ENCODE measurements at places on chromosomes 12 and 14.

GRCh38 chr12:120474616-120474960 is 5.0 kb upstream of the SRSF9 start:
- H3K27me3 ChIP-seq, result no peaks in the 10 kb centered on the region
- DNase-seq, result peak; percentile 65
- no peaks in the 10 kb centered on the region for H3K36me3 ChIP-seq

DNA sequence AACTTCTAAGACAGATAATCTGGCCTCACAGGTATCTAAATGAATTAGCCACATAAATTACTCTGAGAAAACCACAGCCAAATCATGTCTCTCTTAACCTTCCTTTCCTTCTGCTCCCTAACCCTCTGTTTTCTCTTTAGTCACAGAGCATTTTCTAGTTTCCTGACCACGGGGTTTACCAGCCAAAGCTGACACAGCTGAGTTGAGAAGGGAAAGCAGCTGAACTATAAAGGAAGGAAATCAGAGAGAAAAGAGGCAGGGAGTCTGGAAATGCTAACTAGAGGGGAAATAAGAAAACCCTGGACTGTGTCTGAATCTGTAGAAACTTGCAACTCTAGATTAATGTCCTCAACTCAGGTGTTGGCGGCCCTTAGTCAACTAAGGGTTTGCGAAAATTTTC is 24.4 kb downstream of the ANKS1B start:
- H3K27ac ChIP-seq, result no peak overlapping the region
- no peaks in the 10 kb centered on the region for H3K27me3 ChIP-seq
- H3K36me3 ChIP-seq, result no peaks in the 10 kb centered on the region
- peaks cover 9% of the 10 kb centered on the region for H3K4me1 ChIP-seq

DNA sequence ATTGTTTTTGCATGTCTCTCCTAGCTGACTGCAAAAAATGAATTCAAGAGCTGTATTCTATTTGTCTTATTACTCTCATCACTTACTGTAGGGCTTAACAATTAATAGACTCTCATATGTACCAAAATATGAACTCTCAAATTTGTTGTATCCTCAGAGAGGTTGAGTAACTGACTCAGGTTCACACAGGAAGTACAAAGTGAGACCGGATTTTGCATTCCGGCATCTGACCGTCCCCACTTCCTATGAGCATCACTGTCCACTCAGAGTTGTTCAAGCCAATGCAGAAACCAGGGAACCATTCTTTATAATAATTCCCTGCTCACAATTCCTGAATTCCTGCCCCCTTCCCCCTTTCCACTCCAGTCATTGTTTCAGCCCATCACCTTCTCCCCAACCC is 113.3 kb upstream of the AMIGO2 start:
- H3K4me1 ChIP-seq, result no peaks in the 10 kb centered on the region
- DNase-seq, result no peak
- H3K27ac ChIP-seq, result no peak overlapping the region
- H3K36me3 ChIP-seq, result no peaks in the 10 kb centered on the region
- H3K4me3 ChIP-seq, result no peak overlapping the region

GRCh38 chr14:21913759-21914158 is 240.1 kb upstream of the OR4E1 start:
- H3K4me3 ChIP-seq, result no peak overlapping the region
- peak; percentile 29 for DNase-seq
- no peaks in the 10 kb centered on the region for H3K4me1 ChIP-seq
- H3K36me3 ChIP-seq, result no peaks in the 10 kb centered on the region
- no peak overlapping the region for H3K27ac ChIP-seq

DNA sequence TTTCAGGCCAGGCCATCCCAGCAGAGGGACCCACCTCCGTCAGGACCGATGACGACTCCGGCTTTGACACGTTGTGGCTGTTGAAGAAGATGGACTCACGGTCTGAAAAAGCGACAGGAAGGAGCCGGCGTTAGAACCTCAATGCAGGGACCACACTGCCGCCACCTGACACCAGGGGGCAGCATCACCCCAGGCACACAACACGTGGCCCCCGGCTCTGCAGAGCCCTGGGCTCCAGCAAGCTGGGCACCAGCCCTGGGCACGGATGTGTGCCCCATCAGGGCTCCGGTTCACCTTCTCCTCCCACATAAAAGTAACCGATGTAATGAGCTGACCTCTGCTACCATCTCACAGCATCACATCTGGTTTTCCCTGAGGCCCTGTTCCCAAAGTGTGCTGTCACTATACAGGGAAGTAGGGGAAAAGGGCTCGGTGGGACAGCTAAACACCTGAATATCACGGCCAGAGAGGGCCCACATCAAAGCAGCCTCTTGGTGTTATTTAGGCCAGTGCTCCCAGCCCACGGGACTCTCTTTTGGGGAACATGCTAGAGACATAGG is 29.0 kb downstream of the CHGA start:
- DNase-seq, result peak; percentile 74
- no peaks in the 10 kb centered on the region for H3K4me1 ChIP-seq
- no peak overlapping the region for H3K27ac ChIP-seq

DNA sequence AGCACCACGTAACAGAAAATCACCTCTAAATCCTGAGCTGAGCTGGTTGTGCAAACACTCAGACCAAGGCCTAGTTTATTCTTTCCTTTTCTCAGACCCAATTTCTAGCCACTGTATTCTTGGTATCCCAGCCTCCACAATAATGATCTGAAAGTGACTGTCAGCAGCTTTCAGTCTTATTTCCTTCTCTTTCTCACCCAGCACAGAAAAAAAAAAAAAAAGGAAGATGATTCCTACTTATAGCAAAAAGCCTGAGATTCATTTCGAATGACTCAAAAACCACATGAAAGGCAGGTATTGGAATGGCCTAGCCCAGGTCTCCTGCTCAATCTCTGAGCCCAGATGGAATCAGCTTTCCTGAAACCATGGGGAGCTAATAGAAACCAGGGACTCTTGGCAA is 298.6 kb upstream of the PPFIA2 start:
- H3K27me3 ChIP-seq, result no peaks in the 10 kb centered on the region
- no peak overlapping the region for H3K27ac ChIP-seq
- H3K4me1 ChIP-seq, result no peaks in the 10 kb centered on the region
- no peak for DNase-seq
- H3K36me3 ChIP-seq, result no peaks in the 10 kb centered on the region

- no peaks in the 10 kb centered on the region for H3K27me3 ChIP-seq
- no peak overlapping the region for H3K27ac ChIP-seq
- no peaks in the 10 kb centered on the region for H3K4me1 ChIP-seq
- H3K36me3 ChIP-seq, result no peaks in the 10 kb centered on the region
- no peak for DNase-seq
These were observed 109.8 kb upstream of the BCAT1 start for GRCh38 chr12:25058658-25059058.

DNA sequence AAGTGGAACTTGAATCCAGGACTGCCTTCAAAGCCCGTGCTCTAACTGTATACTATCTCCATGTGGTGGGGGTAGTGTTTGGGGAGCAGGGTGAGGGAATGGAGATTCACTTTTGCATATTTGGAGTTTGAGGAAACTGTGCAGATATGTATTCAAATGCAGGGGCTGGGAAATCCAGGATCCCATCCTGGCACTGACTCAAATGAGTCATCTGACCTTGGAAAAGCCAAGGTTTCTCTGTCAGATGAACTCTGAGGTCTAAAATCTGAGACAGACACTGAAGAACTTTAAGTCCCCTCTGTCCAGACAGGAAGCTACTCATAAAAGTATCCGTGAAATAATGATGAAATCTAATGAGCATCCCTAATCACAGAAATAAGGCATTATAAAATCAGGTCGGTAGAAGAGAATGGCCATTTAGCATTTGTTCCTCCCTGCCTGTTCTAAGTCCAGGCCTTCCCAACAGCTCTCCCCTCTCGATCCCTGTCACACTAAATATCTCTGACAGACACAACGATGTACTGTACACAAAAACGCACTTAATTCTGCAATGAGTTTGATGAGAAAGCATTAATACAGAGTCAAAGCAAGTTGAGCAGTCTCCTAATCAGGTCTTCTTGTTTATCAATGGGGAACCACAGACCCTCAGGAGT is 14.4 kb downstream of the NIN start:
- no peak overlapping the region for H3K4me3 ChIP-seq
- H3K4me1 ChIP-seq, result no peaks in the 10 kb centered on the region
- H3K36me3 ChIP-seq, result no peaks in the 10 kb centered on the region
- H3K27ac ChIP-seq, result no peak overlapping the region
- no peak for DNase-seq

DNA sequence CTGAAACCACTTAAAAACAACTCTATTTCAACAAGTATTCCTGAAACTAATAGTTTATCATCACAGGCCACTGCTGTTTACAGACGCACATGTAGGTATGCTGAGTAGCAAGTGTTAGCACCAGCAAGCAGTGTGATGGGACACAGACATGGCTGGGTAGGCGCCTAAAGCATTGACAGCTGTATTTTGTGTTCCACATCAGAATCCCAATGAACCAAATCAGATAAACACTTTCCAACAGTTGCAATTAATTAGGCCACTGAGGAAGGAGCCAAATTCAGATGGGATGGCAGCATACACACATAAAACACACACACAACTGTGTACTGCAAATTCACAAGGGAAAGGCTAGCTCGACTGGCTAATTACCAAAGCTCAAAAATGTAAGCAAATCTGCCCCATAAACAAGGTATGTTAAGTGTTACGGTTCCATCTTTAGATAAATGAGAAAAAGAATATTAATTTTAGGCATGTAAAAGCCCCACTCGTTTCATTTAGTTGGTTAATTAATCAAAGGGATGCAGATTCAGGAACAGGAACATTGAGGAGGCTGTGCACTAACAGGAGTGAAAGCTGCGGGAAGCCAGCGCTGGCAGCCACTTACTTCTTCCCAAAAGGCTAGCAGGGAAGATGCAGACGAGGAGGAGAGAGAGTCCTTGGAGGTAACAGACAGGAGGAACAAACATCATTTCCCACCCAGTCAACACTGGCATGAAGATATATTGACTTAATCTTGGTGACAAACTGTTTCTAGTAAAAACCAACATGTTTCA is 33.4 kb downstream of the AMN start:
- no peaks in the 10 kb centered on the region for H3K4me1 ChIP-seq
- no peaks in the 10 kb centered on the region for H3K27me3 ChIP-seq
- DNase-seq, result no peak
- no peak overlapping the region for H3K4me3 ChIP-seq

DNA sequence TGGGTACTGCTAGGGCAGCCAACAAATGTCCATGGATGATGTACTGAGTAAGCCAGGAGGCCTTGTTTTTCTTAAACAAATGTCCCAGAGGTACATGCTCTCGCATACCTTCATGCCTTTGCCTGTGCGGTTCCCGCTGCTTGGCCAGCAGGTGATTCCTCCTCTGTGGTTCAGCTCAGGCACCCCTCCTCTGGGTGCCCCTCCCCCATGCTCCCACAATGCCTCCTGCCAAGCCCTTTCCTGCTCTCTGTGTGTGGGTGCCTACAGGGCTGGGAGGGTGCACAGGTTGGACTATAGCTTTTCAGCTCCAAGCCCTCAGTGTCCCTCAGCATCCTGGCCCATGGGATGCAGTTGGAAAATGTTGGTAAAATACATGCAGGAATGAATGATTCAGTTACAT is 23.5 kb downstream of the ASB2 start:
- H3K27me3 ChIP-seq, result no peaks in the 10 kb centered on the region
- no peak overlapping the region for H3K4me3 ChIP-seq
- H3K36me3 ChIP-seq, result no peaks in the 10 kb centered on the region
- H3K4me1 ChIP-seq, result no peaks in the 10 kb centered on the region
- no peak for DNase-seq
- H3K27ac ChIP-seq, result no peak overlapping the region

- DNase-seq, result no peak
- H3K4me3 ChIP-seq, result no peak overlapping the region
- H3K27ac ChIP-seq, result no peak overlapping the region
- H3K4me1 ChIP-seq, result no peaks in the 10 kb centered on the region
These were observed 400.7 kb downstream of the NUAK1 start for GRCh38 chr12:105738051-105738450.

DNA sequence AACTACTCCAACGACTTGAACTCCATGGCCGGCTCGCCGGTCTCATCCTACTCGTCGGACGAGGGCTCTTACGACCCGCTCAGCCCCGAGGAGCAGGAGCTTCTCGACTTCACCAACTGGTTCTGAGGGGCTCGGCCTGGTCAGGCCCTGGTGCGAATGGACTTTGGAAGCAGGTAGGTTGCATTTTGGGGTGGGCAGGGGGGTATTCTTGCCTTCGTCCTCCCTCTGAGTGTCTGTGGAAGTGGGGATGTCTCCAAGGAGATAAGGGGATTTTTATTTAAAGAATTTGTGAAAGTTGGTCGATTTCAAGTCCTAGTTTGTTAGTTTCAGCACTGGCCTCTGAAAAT is 1.3 kb downstream of the ASCL1 start:
- H3K36me3 ChIP-seq, result no peaks in the 10 kb centered on the region
- no peak overlapping the region for H3K4me3 ChIP-seq
- peaks cover 35% of the 10 kb centered on the region for H3K27me3 ChIP-seq
- no peak overlapping the region for H3K27ac ChIP-seq

GRCh38 chr12:1566449-1567135 is 27.8 kb downstream of the FBXL14 start:
- DNase-seq, result peak; percentile 61
- H3K4me1 ChIP-seq, result peaks cover 6% of the 10 kb centered on the region
- no peaks in the 10 kb centered on the region for H3K36me3 ChIP-seq
- H3K27me3 ChIP-seq, result no peaks in the 10 kb centered on the region

DNA sequence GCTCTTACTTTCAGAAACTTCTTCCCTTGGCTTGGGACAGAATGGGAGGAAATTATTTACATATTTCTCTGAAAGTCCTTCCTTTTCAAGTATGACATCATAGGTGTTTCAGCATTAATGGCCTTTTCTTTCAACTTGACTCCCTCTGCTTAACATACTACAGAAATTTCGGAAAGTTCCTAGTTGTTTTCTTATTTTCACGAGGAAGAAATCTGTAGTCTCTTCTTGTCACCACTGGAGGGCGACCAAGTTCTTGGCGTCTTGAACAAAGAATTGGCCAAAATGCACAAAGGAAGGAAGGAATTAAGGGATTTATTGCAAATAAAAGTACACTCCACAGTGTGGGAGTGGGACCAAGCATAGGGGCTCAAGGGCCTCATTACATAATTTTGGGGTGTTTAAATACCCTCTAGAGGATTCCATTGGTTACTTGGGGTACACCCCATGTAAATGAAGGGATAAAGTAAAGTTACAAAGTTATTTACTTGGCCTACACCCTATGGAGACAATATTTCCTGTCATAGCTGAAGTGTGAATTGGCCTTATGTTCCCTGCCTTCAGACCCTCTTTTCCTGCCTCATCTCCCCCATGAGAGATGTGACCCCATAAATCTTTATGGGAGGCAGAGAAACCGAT is 70.4 kb downstream of the RPL10L start:
- no peak overlapping the region for H3K4me3 ChIP-seq
- no peaks in the 10 kb centered on the region for H3K36me3 ChIP-seq
- H3K27ac ChIP-seq, result no peak overlapping the region
- H3K27me3 ChIP-seq, result no peaks in the 10 kb centered on the region
- no peak for DNase-seq

DNA sequence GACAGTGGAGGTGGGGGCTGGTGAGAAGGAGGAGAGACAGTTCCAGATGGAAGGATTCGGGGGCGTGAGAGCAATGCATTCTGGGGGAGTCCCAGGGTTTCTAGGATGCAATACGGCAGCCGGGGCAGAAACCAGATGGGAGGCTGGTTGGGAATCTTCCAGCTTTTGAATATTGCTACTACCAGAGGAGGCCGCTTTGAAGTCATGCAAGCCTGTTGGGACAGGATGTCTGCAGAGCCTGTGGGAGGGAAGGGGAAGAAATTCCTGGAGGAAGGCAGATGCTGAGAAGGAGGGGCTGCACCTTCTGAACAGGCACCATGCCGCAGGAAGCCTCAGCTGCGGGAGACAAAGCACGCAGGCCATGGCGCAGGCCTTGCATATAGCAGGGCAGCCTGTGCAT is 105.4 kb downstream of the APAF1 start:
- no peak overlapping the region for H3K4me3 ChIP-seq
- no peak overlapping the region for H3K27ac ChIP-seq
- no peaks in the 10 kb centered on the region for H3K4me1 ChIP-seq
- no peaks in the 10 kb centered on the region for H3K36me3 ChIP-seq
- DNase-seq, result no peak

Measured in prostate gland (tissue), 2 donors.